ENCODE measurements at places on chromosomes 3 and 15. TPM values are rescaled to one million over a fixed set of nuclear protein-coding genes. Genes with fewer than 3 reads are reported as not detected.

Gene CCR8
- polyA plus RNA-seq, result not detected

Gene UNC13C
- polyA plus RNA-seq, result 10.4 TPM

Gene FNDC3B
- 64.6 TPM for polyA plus RNA-seq

Gene BLM
- 11.3 TPM for polyA plus RNA-seq

Gene USP3
- polyA plus RNA-seq, result 36.9 TPM

Gene LMCD1
- polyA plus RNA-seq, result 30.5 TPM

Gene IL5RA
- polyA plus RNA-seq, result 0.37 TPM

Gene FBN1
- 104 TPM for polyA plus RNA-seq

Gene KLF15
- 11.6 TPM for polyA plus RNA-seq

Gene TM4SF18
- 33.1 TPM for polyA plus RNA-seq

Gene P2RY13
- polyA plus RNA-seq, result 1.6 TPM

Gene KLHL6
- polyA plus RNA-seq, result 1.2 TPM

Gene RBP2
- polyA plus RNA-seq, result 0.18 TPM

Gene CASR
- 24.8 TPM for polyA plus RNA-seq

Gene ROPN1
- polyA plus RNA-seq, result not detected

Gene MEGF11
- polyA plus RNA-seq, result 2.1 TPM

Gene GRK7
- polyA plus RNA-seq, result 0.12 TPM

Gene NR2E3
- 0.22 TPM for polyA plus RNA-seq

Gene RARRES1
- 38.8 TPM for polyA plus RNA-seq

Gene CCR2
- 2.1 TPM for polyA plus RNA-seq

Gene OIP5
- 8.8 TPM for polyA plus RNA-seq

Gene CEP97
- polyA plus RNA-seq, result 15.5 TPM

Gene CRABP1
- 53.8 TPM for polyA plus RNA-seq

Gene MLF1
- polyA plus RNA-seq, result 64.2 TPM

Gene TMEM207
- polyA plus RNA-seq, result 22.3 TPM

Gene NIPA2
- 63.5 TPM for polyA plus RNA-seq

Gene NTRK3
- 7.9 TPM for polyA plus RNA-seq

Gene SKOR1
- polyA plus RNA-seq, result 0.16 TPM

Gene TBC1D23
- 41.3 TPM for polyA plus RNA-seq

Gene PLCL2
- 16.6 TPM for polyA plus RNA-seq

Gene COL8A1
- polyA plus RNA-seq, result 5.3 TPM

Gene RHOV
- 1.4 TPM for polyA plus RNA-seq

Gene FEM1B
- polyA plus RNA-seq, result 70.1 TPM

Gene NXPE3
- polyA plus RNA-seq, result 6.7 TPM

Gene INKA1
- 10.3 TPM for polyA plus RNA-seq

Gene GNAI2
- polyA plus RNA-seq, result 220 TPM

Gene TFDP2
- polyA plus RNA-seq, result 89.3 TPM

Gene OR5H6
- polyA plus RNA-seq, result not detected

Gene CPNE9
- polyA plus RNA-seq, result 0.10 TPM

Gene GOLGA8O
- not detected for polyA plus RNA-seq

Gene TRIM42
- polyA plus RNA-seq, result not detected

Gene ZPLD1
- 0.82 TPM for polyA plus RNA-seq

Gene PARP9
- polyA plus RNA-seq, result 18.3 TPM

Gene LRRC31
- 0.17 TPM for polyA plus RNA-seq

Gene KLHL24
- 48.2 TPM for polyA plus RNA-seq

Gene FAM162A
- 85.7 TPM for polyA plus RNA-seq

Gene SPINK8
- not detected for polyA plus RNA-seq

Gene STARD9
- 9.4 TPM for polyA plus RNA-seq

Gene PARP3
- 16.2 TPM for polyA plus RNA-seq

Gene PP2D1
- polyA plus RNA-seq, result 0.26 TPM

Gene TLR9
- polyA plus RNA-seq, result not detected

Gene ECE2
- 0.10 TPM for polyA plus RNA-seq

Gene GRAMD2A
- 7.8 TPM for polyA plus RNA-seq

Gene PRICKLE2
- 19.0 TPM for polyA plus RNA-seq

Data from right renal cortex interstitium (tissue), 3 donors.